Sigmoid colon (tissue), 7 donors: ENCODE measurements at places on chromosomes 4 and X. TPM values are rescaled to one million over a fixed set of nuclear protein-coding genes. Genes with fewer than 3 reads are reported as not detected.

MAGEE1 gene
- polyA plus RNA-seq, result 2.0 TPM

FAM53A gene
- 1.8 TPM for polyA plus RNA-seq

CLDN22 gene
- polyA plus RNA-seq, result not detected

SFRP2 gene
- 30.6 TPM for polyA plus RNA-seq

CENPVL1 gene
- not detected for polyA plus RNA-seq

BBS12 gene
- 3.7 TPM for polyA plus RNA-seq

GPR50 gene
- polyA plus RNA-seq, result not detected

RAB9B gene
- polyA plus RNA-seq, result 0.23 TPM

SHISA3 gene
- polyA plus RNA-seq, result 7.2 TPM

HGFAC gene
- polyA plus RNA-seq, result not detected

IL2 gene
- polyA plus RNA-seq, result not detected

HERC5 gene
- 3.0 TPM for polyA plus RNA-seq

EVC gene
- polyA plus RNA-seq, result 1.2 TPM

INTS6L gene
- polyA plus RNA-seq, result 3.0 TPM

NXF2 gene
- not detected for polyA plus RNA-seq

GIMD1 gene
- not detected for polyA plus RNA-seq
